Chondrocyte (in vitro differentiated cells): ENCODE measurements at places on chromosomes 1 and 21.

GRCh38 chr1:236948996-236949395 lies 55.2 kb downstream of the MT1HL1 start:
- DNase-seq: no peak

DNA sequence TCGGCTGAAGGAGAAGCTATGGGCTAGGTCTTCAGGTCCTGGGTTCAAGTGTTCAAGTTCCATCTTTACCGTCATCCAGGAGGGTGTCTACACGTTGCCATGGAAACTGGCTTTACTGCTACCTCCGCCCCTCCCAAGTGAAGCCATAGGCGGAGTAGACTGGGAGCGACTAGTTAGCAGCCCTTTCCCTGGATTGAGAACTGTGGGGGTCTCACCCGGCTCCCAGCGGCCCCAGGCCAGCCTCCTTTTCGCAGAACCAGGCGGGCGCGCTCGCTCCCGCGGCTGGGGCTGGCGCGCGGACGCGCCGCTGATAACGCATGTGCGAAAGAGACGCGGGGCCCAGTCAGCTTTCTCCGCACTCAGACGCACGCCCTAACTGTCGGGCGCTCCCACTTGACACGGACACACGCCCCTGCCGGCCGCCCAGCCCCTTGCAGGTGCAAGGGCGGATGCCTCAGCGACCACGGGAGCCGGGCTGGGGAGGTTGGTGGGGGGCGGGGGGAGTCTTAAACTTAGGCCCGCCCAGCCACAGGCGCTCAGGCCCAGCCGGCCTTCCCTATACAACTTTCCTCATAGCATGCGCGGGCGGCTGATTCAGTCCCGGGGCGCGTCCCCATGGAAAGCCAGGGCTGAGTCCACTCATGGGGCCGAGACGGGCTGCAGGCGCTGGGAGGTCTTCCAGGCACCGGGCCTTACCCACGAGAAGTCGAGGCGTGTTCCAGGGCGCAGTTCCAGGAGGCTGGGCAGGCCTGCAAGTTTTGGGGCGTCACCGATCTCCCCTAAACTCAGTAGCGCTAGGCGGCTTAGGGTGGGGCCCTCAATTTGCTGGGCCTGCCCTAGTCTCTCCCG lies 7.4 kb downstream of the EFNA4 start:
- no peak for DNase-seq

GRCh38 chr1:234530672-234531071 lies 51.7 kb upstream of the TARBP1 start:
- DNase-seq: no peak

- DNase-seq: no peak
Observed at GRCh38 chr1:227317523-227318015, 723 bp downstream of the CDC42BPA start.

GRCh38 chr1:84141182-84142003 lies 2.7 kb upstream of the PRKACB start:
- no peak for DNase-seq

DNA sequence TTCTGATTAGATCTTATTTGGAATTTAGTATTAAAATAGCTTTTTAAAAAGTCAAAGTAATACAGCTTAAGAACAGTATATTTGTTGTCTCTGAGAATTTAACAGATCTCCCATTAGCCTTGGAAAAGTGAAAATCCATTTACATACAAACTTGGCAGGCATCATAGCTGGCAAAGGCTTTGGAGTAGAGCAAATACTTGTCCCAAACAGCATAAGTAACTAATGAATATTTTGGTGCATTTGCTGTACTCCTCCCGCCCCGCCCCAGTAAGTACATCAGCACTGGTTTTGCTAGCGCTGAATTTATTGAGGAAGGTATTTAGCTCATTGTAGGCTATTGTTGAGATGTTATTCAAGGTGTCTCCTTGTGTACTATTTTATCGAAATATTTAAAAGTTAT lies 417.7 kb upstream of the KAZN start:
- no peak for DNase-seq

- peak; percentile 59 for DNase-seq
Observed at GRCh38 chr21:45313015-45313414, 25.3 kb upstream of the POFUT2 start.

- no peak for DNase-seq
Observed at GRCh38 chr1:237786066-237786719, 104.5 kb downstream of the ZP4 start.

GRCh38 chr1:109996476-109996875 lies 11.9 kb downstream of the AHCYL1 start:
- no peak for DNase-seq

GRCh38 chr1:153799016-153799415 lies 23.8 kb downstream of the SLC27A3 start:
- no peak for DNase-seq

DNA sequence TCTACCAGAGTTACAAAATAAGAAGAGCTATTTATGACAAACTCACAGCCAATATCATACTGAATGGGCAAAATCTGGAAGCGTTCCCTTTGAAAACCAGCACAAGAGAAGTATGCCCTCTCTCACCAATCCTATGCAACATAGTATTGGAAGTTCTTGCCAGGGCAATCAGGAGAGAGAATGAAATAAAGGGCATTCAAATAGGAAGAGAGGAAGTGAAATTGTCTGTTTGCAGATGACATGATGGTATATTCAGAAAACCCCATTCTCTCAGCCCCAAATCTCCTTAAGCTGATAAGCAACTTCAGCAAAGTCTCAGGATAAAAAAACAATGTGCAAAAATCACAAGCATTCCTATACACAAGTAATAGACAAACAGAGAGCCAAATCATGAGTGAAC lies 1169.5 kb downstream of the AMY1C start:
- no peak for DNase-seq

GRCh38 chr1:112618721-112619517 lies at the start of gene ST7L:
Gene ST7L, minus strand, starts transcription at chr1:112619141. Its CDS starts 28 bp downstream, at chr1:112619113.
- no peak for DNase-seq

- no peak for DNase-seq
Observed at GRCh38 chr1:158087320-158087927, 93.3 kb upstream of the CD1D start.

DNA sequence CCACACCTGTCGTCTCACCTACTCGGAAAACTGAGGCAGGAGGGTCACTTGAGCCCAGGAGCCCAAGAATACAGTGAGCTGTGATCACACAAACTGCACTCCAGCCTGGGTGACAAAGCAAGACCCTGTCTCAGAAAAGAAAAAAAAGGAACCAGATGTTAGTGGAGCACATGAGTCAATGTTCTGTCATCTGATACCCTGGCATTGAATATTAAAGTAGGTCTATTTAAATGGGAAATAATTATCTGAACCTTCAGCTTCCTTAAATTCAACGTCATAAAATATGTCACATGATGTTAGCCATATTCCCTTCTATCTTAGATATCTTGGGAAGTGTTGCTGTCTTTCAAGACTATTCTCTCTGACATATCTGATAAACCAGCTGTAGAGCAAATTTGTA lies 47.3 kb downstream of the NCAM2 start:
- DNase-seq: no peak

- peak; percentile 49 for DNase-seq
Observed at GRCh38 chr1:223720971-223721591, 8.7 kb downstream of the CAPN2 start.

DNA sequence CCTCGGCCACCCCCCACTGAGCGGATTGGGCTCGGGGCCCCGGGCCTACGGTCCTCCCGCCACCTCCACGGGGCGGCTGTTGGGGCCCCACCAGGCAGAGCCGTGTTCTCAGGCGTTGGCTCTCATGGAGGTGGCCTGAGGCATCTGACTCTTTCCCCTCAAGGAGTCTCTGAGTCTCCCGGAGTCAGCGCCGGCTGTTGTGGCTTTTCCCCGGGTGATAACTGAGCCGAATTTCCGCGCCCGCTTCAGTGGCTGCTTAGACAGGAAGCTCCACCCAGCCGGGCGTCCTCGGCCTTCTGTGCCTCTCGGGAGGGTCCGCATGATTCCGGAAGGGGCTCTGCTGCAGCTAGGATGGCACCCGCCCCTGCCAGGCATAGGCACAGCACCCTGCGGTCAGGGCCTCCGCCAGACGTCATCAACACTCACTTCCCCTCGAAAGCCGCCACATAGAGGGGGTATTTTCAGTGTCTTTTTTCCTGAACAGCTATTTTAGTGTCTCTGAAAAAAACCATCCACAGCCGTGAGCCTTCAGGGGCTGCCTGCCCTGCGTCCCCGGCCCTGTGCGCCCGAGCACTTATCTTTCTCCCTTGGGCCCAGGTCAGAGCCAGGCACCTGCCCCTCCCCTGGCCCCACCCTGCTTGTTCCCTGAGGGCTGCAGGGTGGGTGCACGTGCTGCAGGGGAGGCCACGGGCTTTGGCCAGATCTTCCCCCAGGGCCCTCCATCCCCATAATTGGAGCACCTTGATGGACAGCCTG lies 72.9 kb downstream of the SKI start:
- no peak for DNase-seq

DNA sequence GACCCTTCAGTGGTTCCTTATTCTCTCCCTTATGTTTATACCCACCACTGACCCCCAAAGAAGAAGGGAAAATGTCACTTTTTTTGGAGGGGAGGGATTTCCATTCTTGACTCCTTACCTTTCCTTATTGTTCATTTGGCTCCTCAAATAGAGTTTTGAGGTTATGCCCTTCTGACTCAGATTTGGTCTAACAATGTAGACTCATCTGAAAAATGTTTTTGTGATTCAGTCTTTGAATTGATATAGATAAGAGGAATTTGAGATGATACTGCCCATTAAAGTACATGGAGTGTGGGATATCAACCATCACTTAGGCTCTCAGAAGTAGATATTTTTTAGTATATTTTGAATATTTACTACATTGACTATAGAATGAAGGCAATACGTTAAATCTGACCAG lies 16.1 kb downstream of the USP1 start:
- DNase-seq: no peak

- DNase-seq: no peak
Observed at GRCh38 chr1:41664861-41665640, 180.6 kb upstream of the EDN2 start.

GRCh38 chr21:16071761-16072160 lies 342.0 kb downstream of the USP25 start:
- no peak for DNase-seq

DNA sequence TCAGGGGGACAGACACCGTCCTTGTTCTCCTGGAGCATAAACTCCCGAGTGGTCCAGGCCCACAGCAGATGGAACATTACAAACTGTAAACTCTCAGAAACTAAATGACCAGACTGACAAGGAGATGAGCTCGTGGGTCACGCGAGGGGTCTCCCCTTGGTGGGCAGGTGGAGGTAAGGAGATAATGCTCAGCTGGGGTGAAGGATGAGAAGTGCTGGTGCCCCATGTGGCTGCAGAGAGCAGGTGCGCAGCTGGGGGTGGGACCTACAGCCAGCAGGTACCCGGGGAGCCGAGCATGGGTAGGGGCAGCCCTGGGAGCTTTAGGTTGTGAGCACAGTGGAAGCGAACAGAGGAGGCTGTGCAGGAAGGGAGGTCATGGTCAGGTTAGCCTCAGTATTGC lies 40.1 kb downstream of the AJAP1 start:
- DNase-seq: peak; percentile 82

DNA sequence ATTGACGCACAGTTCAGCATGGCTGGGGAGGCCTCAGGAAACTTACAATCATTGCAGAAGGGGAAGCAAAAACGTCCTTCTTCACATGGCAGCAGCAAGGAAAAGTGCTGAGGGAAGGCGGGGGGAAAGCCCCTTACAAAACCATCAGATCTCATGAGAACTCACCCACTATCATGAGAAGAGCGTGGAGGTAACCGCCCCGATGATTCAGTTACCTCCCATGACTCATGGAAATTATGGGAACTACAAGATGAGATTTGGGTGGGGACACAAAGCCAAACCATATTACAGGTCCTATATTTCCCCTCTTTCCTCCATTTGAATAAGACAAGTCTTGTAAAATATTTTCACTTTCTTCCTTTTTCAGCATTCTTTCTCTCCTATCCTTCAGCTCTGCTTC lies 7.7 kb upstream of the TTLL7 start:
- DNase-seq: no peak

DNA sequence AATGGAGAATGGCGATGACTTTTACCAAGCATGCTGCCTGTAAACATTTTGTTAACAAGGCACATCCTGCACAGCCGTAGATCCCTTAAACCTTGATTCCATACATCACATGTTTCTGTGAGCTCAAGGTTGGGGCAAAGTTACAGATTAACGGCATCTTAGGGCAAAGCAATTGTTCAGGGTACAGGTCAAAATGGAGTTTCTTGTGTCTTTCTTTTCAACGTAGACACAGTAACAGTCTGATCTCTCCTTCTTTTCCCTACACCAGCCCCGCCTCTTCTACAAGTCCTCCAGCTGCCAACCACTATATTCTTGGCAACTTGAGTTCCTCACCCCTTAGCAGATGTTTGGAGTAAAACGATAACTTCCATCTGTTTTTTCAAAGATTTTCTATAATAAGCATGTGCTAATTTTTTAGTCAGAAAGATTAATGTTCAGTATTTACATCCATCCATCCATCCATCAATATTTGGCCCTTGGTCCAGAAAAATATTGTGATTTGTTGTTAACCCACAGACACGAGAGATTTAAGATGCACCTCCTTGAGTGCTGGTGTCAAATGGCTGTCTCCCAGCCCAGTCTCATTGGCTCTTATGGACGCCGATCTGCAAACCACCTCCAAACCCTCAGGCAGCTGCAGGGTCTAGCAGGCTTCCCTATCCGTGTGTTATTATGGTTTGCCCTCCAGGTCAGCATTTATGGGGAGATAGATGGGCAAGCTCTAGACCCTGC lies 3.8 kb downstream of the DNALI1 start:
- no peak for DNase-seq

DNA sequence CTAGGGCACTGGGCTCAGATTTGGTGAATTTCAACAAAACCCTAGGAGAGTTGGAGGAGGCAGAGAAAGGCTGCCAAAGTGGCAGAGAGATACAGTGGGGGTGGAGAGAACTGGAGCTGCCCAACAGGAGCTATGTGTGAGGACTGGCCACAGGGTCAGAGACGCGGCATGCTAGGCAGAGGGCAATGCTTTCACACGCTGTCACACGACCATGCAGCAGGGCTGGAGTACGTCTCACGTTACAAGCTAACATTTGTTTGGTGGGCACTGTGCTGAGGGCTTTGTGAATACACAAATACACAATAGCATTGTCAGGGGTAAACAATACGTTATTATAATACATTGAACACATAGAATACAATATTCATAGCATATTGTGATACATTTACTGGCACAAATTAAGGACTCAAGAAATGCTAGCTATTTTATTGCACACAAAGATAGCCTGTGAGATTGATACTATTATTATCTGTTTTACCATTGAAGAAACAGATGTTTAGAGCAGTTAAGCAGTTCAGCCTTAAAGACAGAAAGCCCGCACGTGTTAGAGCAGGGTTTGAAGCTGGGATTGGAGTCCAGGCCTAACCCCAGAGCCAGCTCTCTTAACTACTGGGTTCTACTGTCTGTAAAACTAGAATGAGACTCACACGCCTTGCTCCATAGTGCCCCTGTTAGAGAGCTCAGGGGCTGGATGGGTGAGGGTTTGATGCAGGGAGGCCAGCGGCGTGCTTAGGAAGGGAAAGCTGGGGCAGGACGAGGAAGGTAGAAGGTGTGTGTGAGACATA lies 4.5 kb downstream of the RAB7B start:
- DNase-seq: no peak
